ENCODE measurements at places on chromosomes 4 and X.
A peak's percentile ranks its signal among the peaks of the same experiment; 100 is the strongest.

GRCh38 chrX:18041656-18042055 lies 179.0 kb downstream of the BEND2 start:
- no peaks in the 10 kb centered on the region for H3K36me3 ChIP-seq
- H3K4me1 ChIP-seq = no peaks in the 10 kb centered on the region
- no peak for DNase-seq
- no peak overlapping the region for H3K27ac ChIP-seq
- H3K27me3 ChIP-seq = peaks cover 2% of the 10 kb centered on the region

DNA sequence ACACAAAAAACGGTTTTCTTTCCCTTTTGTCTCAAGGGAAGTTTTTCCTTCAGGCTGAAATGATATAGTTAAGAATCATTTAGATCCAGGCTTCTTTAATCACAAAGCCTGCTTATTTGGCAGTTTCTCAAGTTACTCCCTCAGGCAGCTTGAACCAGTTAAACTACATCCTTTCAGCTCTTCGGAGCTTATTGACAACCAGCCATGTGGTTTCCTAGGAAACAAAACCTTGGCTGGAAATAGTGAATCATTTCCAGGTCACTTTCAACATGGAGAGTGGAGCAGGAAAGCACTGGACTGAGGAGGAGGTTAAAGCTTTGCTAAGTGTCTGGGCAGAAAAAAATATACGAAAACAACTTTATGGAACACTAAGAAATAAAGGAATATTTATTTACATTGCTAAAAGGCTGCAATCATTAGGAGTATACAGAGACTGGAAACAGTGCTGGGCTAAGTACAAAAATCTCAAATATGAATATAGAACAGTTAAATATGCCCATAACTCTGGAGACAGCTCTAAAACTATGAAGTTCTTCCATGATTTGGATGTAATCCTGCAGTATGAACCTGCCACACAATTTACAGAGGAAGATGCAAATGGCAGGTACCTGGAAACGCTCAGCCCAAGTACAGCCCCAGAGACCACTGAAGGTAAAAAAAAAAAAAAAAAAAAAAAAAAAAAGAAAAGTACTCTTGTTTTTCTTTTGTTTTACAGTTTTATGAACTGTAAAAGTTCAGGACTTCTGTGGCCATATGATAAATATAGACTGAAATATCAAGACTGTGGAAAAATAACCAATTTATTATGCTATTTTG lies 23.2 kb upstream of the AASDH start:
- H3K4me3 ChIP-seq = no peak overlapping the region
- no peaks in the 10 kb centered on the region for H3K4me1 ChIP-seq
- no peak for DNase-seq

GRCh38 chrX:149540621-149541520 lies at the start of gene EOLA1:
TSS of gene EOLA1 (plus strand) at chrX:149541012. CDS start at chrX:149545631, 4,619 bp downstream.
- H3K27ac ChIP-seq = peak within 1 kb of the TSS; percentile 99
- peaks cover 10% of the 10 kb centered on the region for H3K27me3 ChIP-seq
- peaks cover 17% of the 10 kb centered on the region for H3K4me1 ChIP-seq
- H3K36me3 ChIP-seq = no peaks in the 10 kb centered on the region

DNA sequence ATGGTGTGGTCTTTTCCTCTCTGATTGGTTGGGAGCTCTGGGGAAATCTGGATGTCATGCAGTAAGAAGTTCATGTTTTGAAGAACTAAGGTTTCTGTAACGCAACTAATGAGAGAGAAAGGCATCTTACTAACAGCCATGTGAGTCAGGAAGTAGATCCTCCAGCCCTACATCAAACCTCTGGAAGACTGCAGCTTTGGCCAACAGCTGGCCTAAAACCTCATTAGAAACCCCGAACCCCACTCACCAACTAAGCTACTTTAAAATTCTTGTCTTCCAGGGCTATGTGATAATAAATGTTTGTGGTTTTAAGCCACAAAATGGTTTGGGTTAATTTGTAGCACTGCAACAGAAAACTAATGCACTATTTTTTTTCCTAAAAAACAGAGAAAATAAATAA lies 549.0 kb upstream of the GRID2 start:
- no peaks in the 10 kb centered on the region for H3K4me1 ChIP-seq
- no peaks in the 10 kb centered on the region for H3K27me3 ChIP-seq
- no peak overlapping the region for H3K4me3 ChIP-seq
- H3K27ac ChIP-seq = no peak overlapping the region
- no peaks in the 10 kb centered on the region for H3K36me3 ChIP-seq
- no peak for DNase-seq
